ENCODE measurements at places on chromosomes 12 and 14.

DNA sequence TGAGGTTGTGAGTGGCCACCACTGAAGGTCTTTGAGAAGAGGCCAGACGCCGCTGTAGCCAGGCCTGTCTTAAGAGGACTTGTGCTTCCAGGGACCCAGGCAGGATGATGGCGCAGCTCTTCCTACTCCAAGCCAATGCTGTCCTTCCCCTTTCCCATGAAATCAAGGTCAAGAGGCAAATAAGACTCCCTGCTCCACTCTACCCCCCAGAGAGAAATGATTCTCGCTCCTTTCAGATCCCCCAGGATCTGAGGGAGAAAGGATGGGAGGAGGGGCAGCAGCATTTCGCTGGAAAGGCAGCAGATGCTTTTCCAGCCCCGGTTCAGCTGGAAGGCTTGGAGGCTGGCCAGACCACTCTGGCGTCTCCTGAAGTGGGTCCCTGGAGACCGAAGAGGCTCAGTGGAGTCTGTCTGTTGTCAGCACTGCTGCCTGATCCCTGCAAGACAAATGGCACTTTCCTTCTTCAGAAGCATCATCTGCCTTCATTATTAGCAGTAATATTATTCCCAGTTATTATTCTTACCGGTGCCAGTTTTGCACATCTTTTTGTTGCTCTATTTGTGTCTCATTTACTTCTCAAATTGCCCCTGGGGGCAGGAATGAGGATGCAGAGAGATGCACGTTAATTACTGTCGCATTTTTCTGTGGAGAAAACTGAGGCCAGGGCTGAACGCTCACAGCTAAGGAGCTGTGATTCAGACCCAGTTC is 51.4 kb downstream of the C14orf132 start:
- DNase-seq = no peak

DNA sequence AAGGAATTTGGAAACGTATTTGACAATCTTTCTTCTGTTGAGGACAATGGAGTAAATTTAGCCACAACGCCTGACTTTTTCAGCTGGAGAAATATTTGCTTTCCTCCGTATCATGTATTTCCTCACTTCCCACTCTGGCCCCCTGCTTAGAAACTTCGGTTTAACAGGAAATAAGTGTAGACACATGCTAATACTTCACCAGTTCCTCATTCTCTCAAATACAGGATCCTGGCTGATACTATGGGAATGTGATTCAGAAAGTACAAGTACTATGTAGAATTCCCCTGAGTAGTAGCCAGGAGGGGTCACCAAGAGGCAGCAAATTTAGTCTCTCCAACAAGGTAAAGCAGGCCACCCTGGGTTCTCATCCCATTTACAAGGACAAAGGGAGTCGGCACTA is 58.0 kb downstream of the FAR2 start:
- DNase-seq = peak; percentile 6

GRCh38 chr12:110582276-110583136 is 612 bp downstream of the PPTC7 start:
- peak; percentile 83 for DNase-seq

GRCh38 chr12:1083889-1084262 is 92.9 kb downstream of the ERC1 start:
- DNase-seq = no peak

GRCh38 chr12:95710386-95710785 is 80.2 kb downstream of the NTN4 start:
- no peak for DNase-seq

DNA sequence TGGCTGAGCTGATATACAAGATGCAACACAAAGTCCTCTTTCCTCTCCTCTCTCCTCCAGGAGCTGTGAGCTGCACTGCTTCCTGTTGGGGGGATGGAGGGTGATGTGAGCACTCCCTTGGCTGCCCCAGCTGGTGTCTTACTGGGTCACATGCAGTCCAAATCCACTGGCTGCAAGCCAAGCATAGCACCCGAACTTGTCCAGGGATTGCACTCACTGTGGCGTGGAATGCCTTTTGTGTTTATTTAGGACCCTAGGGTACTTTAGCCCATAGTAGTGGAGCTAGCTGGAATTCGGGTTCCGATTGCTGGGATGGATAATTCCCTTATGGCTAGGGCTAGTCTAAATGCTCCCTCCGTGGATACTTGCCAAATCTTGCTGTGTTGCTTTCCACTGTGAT is 424.9 kb upstream of the SYT1 start:
- no peak for DNase-seq

GRCh38 chr12:3155702-3156370 is 78.7 kb downstream of the TSPAN9 start:
- no peak for DNase-seq

- DNase-seq = peak; percentile 78
Observed at GRCh38 chr14:51860825-51861499, 550 bp downstream of the GNG2 start.

GRCh38 chr14:34214961-34215360 is 247.1 kb downstream of the SPTSSA start:
- DNase-seq = no peak

GRCh38 chr12:65574867-65575266 is 249.4 kb upstream of the HMGA2 start:
- no peak for DNase-seq

DNA sequence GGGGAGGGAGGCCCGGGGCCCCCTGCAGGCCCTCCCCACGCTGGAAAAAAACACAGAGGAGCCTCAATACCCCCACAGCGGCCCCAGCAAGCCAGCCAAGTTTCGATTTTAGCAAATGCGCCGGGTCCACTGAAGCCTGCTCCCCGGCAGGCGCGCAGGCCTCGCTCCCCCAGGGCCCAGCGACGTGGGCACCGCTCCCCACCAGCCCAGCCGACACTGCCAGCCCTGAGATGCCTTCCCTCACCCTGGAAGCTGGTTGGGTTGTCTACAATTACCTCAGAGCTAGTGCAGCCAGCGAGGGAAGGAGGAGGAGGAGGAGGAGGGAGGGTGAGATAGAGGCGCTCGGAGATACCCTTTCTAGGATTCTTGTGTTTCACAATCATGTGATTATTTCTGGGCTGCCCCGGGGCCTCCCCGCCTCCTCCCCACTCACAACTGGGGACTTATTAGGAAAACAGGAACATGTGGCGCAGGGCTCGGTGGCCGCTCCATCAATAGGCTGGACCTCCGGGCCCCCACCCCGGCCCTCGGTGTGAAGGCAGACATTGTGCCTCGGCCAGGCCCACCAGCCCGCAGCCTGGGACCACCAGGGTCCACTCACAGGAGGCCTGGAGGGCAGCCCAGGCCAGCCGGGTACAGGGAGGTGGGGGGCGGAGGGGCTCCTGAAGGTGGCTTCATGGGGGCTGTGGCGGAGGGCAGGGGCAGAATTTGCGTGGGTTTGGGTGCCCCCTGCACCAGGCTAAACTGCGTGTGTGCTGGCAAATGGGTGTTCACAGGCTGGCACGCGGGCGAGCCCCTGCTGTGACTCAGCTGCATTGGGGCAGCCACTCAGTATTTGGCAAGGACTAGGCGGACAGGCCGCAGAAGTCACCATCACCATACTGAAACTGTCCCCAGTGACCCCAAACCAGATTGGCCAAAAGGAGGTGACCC is 109.9 kb downstream of the NCOR2 start:
- peak; percentile 64 for DNase-seq

GRCh38 chr14:36173161-36173560 is 3.4 kb downstream of the PTCSC3 start:
- DNase-seq = no peak

- peak; percentile 64 for DNase-seq
Observed at GRCh38 chr12:54723379-54724256, 75.5 kb upstream of the DCD start.

- no peak for DNase-seq
Observed at GRCh38 chr12:103780093-103780440, 61.0 kb downstream of the NT5DC3 start.
